ENCODE measurements at places on chromosomes 1 and 21.

DNA sequence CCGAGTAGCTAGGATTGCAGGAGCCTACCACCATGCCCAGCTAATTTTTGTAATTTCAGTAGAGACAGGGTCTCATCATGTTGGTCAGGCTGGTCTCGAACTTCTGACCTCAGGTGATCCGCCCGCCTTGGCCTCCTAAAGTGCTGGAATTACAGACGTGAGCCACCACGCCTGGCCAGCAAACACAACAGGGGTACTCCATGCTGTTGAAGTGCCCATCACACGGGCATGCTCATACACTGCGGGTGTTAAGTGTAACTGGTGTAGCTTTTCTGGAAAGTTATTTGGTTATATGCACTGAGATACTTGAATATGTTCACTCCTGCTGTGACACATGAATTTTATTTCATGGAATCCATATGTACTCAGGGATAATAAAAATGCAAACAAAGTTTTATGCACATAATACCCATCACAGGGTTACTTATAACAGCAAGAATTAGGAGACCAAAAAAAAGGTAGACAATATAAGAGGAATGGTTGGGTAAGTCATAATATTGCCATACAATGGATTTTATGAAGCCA, 9.2 kb downstream of the SRSF4 start:
- DNase-seq = no peak

DNA sequence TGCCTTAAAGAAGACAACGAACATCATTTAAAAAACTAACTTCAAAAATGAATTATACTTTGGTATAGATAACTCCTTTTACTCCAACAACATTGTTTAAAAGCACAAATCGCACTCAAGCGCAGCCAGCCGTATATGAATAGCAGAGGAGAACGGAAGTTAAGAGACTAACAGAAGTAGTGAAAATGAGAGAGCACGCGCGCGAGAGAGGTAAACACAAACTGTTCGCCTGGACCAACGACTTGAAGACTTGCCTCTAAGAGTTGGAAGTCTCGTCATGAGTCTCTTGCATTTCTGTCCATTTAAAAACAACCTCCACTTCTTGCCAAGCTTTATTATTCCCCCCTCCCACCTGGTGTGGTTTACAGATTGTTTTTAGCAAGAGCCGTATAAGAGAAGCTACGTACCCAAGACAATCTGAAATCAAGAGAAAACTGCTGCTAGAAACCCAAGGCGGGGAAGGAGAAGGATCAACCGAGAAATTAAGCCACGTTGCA, 479 bp downstream of the SELENOF start:
- no peak for DNase-seq

- DNase-seq = no peak
Observed at GRCh38 chr1:167651161-167651693, 21.2 kb downstream of the RCSD1 start.

DNA sequence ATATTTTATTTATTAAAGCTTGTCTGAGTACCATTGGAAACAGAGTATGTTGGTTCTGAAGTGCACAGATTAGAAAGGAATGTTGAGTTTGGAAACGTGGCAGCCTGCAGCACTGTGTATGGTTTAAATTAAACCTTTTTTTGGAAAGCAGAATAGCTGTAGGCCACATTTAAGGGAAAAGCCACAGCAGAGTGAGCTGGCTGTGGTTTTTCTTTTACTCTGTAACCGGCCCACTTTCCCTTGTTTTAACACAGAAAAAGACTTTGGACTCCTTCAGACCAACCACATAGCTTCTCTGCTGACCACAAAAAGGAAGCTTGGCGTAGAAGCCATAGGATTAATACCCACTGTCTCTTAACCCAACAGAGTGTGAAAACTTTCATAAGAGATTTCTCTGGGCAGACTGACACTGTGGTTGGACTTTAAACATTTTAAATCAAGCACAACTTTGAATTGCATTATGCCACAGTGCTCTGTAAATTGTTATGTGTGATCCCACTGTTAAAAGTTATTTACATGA, 75.2 kb downstream of the NFIA start:
- DNase-seq = no peak

- no peak for DNase-seq
Observed at GRCh38 chr1:60920561-60920960, 161.8 kb upstream of the NFIA start.

GRCh38 chr21:36247316-36248010, 72.5 kb upstream of the MORC3 start:
- DNase-seq = no peak

- no peak for DNase-seq
Observed at GRCh38 chr1:228781161-228781808, 46.0 kb downstream of the RHOU start.

DNA sequence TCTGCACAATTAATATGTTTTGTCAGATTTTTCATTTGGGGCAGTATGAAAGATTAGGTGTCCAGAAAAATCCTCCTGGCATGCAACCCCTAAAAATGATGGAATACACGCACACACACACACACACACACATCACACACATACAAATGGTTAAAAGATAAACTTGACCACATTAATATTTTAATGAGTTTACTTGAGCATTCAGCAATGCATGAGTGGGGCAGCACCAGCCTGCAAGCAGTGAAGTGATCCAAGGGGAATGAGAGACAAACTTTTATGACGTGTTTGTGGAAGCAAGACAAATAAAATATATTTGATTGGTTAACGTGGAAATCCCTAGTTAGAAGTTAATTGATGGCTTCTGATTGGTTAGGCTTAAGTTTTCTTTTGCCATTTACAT, 29.1 kb upstream of the SOAT1 start:
- no peak for DNase-seq

DNA sequence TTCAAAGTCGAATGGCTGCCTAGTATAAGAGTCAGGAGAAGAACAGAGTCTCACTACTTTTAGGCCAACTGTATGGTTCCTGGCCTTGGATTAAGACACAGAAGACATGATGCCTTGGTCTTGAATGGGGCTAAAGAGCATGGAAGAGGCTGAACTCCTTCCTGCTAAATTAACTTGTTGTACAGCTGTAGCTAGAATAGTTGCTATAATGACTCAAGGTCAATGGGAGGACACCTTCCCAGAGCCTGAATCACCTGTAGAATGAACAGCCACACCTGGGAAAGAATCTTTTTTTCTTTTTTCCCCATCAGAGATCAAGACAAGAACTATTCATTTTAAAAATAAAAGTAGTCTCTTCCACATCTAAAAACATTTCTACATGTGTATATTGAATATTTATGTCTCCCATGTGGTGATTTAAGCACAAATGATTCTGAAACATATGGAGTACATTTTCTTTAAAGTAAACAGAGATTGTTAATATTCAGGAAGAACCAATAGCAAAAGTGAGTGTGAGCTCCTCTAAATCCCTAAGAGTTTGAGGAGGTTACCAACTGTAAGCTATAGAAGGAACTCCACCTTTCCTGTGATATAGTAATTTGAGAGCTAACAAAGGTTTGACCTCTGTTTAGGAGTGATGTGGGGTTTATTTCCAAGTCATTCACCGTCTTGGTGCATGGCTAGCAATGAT, 191.3 kb downstream of the TGFB2 start:
- no peak for DNase-seq

DNA sequence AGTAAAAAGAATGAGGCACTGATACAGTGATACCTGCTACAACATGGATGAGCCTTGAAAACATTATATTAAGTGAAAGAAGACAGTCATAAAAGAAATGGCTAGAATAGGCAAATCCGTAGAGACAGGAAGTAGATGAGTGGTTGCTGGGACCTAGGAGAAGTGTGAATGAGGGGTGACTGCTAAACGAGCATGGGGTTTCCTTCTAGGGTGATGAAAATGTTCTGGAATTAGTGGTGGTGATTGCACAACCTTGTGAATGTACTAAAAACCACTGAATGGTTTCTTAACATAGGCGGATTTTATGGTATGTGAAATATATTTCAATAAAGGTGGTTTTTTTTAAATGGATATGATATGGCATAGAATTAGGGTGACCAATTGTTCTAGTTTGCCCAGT, 12.6 kb upstream of the SERINC2 start:
- no peak for DNase-seq

DNA sequence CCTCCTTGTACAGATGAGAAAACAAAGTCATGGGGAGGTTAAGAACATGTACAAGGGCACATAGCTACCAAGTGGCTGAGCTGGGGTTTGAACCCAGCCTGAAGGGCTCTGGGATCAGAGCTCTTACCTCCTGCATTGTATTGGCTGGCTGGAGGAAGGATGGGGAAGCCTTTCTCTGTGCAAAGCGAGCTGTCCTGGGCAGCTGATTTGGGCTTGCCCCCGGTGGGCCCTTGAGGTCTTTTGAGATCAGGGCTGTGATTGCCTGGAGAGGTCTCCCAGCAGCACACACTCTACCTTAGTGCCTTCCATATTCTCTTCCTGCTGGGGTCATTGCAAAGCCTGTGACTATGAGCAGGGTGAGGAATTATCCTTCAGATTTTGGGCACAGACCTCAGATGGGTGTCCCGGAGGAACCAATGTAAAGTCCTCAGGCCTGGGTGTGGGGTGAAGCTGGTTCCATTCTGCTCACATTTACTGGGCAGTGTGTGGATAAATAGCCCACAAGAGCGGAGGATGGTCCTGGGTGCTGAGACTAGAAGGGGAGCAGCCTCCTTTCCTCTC, 53.3 kb upstream of the EPS8L3 start:
- DNase-seq = no peak

- no peak for DNase-seq
Observed at GRCh38 chr1:59422921-59423575, 126.2 kb downstream of the FGGY start.

All from H54 (cell line).